ENCODE measurements at places on chromosomes 7 and 10. TPM values are rescaled to one million over a fixed set of nuclear protein-coding genes. Genes with fewer than 3 reads are reported as not detected.
A peak's percentile ranks its signal among the peaks of the same experiment; 100 is the strongest.

NRP1 gene
- 81.2 TPM for total RNA-seq

GRCh38 chr7:76515999-76516443 lies 5.7 kb downstream of the UPK3B start:
- DNase-seq: no peak

GRCh38 chr10:22969704-22970103 lies 41.9 kb downstream of the ARMC3 start:
- no peak for DNase-seq

DNA sequence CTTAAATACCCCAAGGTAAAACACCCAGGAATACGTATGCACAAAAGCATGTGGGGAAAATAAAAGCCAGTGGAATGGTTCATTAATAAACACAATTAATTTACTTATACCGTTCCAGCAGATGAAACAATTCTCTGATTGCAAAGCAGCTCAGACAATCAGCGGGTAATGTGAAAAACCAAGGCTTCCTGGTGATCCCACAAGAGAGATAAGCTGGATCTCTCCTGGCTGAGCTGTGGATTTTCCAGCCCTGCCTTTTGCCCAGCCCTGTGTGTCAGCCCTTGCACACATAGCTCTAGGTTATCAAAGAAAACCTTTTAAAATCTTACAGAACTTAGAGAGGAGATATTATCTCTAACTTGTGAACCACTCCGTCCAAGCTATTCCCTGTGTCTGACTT lies 1010.7 kb upstream of the AUTS2 start:
- no peak for DNase-seq

DNA sequence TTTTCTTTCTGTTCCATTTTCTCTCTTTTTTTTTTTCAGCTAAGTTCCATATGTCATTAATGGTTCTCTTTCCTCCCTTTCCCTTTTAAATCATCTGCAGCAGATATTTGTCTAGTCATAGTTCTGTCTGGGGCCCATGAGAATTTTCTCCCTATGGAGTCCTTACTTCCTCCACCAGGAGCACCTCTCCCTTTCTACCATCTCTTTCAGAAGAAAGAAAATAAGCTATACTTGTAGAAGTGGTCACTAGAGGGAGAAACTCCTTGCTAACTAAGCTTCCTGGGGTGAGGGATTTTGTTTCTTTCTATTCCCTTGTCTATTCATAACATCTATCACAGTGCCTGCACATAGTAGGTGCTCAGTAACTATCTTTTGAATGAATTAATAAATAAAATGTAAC lies 230.2 kb upstream of the HPS1 start:
- DNase-seq: no peak

- no peak for DNase-seq
These were observed 29.8 kb downstream of the CALCR start for GRCh38 chr7:93544691-93545090.

DNA sequence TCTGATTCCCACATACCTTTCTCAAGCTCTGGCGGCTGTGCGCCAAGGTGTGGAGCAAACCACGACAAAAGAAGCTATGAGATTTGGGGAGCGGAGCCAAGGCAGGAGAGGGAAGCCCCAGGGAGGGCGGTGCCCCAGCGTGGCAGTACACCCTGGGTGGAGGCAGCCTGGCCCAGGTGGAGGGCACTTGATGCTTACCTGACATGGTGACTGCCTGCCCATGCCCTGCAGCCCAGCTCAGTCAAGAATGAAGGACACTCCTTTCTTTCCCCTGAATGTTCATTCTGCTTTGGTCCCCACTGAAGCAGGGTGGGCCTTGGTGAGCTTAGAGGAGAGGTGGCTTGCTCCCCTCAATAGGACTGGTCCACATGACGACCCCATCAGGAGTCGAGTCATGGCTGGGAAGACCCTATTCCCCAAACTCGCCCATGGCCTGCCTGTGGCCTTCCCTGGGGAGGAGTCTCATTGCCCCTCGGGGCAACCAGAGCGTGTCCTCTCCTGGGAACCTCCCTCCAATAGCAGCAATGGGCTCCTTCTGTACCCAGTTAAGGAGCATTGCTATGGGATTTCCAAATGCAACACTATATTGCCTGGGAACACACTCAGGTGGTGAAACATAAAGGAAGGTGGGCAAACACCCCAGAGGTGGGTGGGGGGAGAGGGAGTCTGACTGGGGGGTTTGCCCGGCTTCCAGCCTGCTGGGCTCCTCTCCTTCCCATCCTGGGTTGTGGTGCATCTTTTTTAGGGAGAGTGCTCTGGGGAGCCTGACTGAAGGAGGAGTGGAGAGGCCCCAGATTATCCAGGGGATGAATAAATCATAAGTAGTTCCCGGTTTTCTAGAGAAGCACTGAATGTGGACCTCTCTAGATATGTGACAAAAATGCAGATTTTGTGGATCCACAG lies 22.7 kb downstream of the RAMP3 start:
- DNase-seq: no peak

- DNase-seq: no peak
These were observed 181.7 kb upstream of the RHOBTB1 start for GRCh38 chr10:61125560-61126170.

DNA sequence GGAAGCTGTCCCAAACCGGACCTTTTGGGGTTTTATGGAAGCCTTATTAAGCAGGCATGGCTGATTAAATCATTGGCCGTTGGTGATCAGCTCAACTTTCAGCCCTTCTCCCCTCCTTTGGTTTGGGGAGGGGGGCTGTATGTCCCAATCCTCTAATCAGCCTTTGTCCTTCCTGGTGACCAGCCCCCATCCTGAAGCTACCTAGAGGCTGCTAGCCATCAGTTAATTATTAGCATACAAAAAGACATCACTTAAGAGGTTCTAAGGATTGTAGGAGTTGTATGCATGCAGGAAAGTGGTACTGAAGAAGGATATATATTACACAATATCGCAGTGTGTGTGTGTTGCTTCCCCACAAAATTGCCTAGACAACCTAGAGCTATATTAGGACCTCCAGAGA lies 553.3 kb upstream of the FZD8 start:
- no peak for DNase-seq

GRCh38 chr7:50869108-50869725 lies 86.5 kb upstream of the GRB10 start:
- DNase-seq: peak; percentile 63
